ENCODE measurements at places on chromosomes 5 and 9.

GRCh38 chr9:134153450-134153849 lies 10.9 kb downstream of the RNU6ATAC start:
- no peak for DNase-seq

- no peak for DNase-seq
Observed at GRCh38 chr5:93395010-93395409, 186.0 kb downstream of the NR2F1-AS1 start.

DNA sequence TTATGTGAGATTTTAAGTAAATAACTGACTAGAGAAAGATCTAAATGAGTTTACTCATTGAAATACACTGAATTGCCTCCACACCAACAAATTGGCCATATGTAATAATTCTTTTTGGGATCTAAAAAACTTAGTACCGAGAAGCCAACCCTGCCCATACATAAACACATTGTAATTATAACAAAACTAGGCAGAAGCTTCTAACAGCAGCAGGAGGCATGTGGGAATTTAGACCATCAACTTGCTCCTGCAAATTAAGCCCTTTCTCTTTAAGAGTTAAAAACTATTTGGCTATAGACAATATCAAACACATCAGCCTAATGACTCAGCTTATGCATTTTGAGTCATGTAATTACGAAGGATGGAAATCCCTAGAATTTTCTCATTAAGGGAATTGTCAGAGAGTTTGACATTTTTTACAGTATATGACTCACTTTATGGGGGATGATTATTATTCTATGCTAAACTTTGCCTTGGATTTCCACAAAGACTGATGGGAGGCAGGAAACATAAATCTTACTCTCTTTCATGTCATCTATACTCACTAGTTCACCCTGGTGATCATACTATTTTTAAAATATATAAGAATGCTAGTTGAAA lies 1.0 kb downstream of the IL7R start:
- DNase-seq = no peak

DNA sequence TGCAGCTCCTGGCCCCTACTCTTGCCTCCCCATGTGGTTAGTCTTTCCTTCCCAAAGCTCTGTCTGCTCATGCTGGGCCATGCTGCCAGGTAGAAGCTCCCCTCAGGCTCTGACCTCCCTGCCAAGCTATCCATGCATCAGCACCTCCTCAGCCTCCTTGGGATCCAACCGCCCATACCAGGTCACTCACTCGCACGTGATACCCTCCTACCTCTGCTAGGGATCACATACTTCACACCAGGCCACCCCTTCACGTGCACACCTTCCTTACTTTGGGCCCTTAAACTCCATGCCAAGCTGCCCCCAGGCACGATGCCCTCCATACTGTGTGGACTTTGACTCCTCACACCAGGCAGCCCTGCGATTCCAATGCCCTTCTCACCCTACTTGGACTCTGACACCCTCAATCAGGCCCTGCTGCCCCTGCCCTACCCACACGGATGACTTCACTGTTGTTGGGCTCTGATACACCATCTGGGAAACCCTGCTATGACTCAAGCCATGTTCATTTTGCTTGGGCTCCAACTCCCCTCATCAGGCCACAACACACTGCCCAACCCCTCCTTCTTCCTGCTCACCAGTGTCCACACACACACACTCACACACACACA lies 34.1 kb downstream of the ZNF483 start:
- no peak for DNase-seq

- no peak for DNase-seq
Observed at GRCh38 chr5:99807346-99807745, 727.8 kb upstream of the FAM174A start.

DNA sequence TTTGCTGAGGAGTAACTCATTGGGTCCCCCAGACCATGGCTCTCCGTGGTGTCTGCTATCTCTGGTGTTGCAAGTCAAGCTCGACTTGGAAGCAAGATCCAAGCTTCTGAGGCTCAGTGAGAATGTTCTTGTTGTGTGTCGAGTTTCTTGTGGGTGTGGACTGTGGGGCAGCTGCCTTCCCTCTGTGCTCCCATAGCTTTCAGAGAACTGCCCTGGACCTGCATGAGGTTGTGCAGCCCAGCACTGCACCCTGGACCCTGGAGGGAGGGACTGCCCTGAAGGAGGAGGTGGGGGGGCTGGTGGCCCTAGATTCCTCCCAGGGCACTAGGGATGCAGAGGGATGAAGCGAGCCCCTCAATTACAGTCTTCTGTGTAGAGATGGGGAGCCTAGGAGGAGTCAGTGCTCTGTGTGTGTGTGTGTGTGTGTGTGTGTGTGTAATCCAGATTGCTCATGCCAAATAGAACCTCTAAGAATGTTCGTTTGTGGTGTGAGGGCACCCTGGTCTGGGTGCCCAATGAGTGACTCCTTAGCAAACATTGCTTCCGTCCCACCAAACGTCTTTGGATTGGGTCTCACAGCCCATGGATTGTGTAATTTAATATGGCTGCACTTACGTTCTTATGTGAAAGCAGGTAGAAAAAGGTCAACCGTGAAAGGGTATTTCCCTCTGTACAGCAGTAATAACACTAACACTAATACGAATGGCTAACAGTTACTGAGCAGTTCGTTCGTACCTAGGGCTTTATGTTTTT lies 143.3 kb upstream of the LMX1B start:
- no peak for DNase-seq

GRCh38 chr9:69253057-69253456 lies 72.0 kb upstream of the ENTREP1 start:
- no peak for DNase-seq

DNA sequence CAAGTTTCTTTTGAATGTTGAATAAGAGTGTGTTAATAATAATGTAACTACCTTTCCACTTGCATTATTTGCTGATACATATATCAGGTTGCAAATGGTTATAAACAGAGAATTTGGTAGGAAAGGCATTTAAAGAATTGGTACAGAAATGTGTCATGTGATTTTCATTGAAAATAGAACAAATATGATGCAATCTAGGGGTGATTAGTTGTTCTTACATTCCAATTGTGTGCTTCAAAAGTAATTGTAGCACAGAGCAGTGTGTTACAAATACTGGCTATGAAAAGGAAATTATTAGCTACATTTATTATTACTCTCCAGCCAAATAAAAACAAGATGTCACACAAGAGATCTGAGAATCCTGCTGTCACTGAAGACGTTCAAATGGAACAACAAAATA lies 61.8 kb upstream of the PRDM9 start:
- no peak for DNase-seq

DNA sequence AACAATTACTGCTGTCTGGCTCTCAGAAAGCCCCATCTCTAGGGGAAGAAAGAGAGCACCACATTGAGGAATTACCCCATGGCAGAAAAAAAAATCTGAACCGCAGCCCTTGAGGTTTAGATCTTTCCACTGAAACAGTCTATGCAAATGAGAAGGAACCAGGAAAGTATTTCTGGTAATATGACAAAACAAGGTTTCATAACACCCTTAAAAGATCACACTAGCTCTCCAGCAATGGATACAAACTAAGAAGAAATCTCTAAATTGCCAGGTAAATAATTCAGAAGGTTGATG lies 427.1 kb downstream of the PRELID2 start:
- no peak for DNase-seq

DNA sequence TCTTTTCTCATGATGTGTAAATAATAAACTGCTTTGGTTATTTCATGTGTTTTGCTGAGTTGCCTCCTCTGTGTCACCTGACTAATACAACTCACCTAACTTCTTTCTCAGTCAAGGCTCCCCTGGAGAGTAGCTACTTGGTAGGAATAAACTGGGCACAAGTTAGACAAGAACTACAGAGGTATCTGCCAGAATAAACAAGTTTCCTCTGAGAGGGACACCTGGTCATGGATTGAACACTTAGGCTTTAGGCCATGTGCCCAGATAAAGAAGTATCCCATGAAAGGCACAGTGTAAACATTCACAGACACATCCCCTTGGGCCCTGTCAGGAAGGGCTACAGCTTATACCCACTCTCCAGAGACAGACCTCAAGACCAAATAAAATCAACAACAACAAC lies 532.5 kb downstream of the KIF4B start:
- DNase-seq = no peak

- DNase-seq = no peak
Observed at GRCh38 chr5:139438707-139439012, 665 bp downstream of the DNAJC18 start.

GRCh38 chr5:175032741-175033151 lies 308.4 kb downstream of the MSX2 start:
- no peak for DNase-seq

- DNase-seq = no peak
Observed at GRCh38 chr5:108238936-108239887, 142.7 kb downstream of the FBXL17 start.

- DNase-seq = peak; percentile 69
Observed at GRCh38 chr5:179766021-179766725, 27.6 kb upstream of the LTC4S start.

DNA sequence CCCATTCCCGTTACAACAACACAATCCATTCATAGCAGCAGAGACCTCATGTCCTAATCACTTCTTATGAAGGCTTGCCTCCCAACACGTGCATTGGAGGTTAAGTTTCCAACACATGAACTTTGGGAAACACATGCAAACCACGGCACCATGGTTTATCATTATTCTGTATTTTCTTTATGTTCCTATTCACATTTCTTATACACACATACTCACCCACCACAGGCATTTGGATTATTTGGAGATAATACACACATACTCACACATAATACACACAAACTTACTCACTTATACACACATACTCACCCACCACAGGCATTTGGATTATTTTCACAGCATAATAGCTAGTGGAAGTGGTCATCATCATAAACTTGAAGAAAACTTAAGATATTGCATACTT lies 75.6 kb downstream of the C7 start:
- DNase-seq = no peak

GRCh38 chr5:158840193-158840592 lies 259.5 kb downstream of the EBF1 start:
- no peak for DNase-seq

DNA sequence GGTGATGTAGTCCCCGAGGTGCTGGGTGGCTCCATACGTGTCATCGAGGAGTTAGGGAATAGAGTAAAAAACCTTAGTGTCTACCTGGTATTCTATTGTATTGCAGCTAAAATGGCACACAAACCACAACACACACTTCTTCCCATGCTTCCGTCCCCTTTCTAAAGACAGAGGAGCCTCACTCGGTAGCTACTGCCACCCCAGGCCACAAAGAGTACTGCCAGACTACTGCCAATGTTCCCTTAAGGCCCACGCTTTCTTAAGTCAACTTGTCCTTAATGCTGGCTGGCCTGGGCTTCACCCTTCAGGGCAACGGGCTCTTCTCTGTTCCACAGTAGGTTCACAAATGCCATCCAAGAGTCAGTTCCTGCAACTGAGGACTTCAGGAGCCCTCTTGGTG lies 673.0 kb downstream of the ELAVL2 start:
- peak; percentile 2 for DNase-seq

DNA sequence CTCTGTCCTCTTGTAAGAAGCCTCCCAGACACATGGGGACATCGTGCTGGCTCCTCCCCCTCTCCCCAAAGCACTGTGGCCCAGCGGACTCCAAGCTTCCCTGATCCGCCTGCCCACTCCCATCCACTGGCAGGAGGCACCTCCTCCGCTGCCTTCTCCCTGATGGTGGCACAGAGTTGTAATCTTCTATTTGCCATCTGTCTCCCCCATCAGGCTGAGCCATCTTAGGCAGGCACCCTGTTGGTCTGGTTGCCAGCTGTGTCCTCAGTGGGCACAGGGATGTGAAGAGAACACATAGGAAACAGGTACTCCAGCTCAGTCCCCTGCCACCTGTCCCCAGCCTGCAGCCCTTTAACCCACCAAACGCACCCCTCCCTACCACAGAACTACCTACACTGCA lies 5.4 kb upstream of the ZDHHC12 start:
- DNase-seq = no peak

GRCh38 chr9:79572608-79573411 lies 1.0 kb downstream of the TLE4 start:
- DNase-seq = peak; percentile 61

DNA sequence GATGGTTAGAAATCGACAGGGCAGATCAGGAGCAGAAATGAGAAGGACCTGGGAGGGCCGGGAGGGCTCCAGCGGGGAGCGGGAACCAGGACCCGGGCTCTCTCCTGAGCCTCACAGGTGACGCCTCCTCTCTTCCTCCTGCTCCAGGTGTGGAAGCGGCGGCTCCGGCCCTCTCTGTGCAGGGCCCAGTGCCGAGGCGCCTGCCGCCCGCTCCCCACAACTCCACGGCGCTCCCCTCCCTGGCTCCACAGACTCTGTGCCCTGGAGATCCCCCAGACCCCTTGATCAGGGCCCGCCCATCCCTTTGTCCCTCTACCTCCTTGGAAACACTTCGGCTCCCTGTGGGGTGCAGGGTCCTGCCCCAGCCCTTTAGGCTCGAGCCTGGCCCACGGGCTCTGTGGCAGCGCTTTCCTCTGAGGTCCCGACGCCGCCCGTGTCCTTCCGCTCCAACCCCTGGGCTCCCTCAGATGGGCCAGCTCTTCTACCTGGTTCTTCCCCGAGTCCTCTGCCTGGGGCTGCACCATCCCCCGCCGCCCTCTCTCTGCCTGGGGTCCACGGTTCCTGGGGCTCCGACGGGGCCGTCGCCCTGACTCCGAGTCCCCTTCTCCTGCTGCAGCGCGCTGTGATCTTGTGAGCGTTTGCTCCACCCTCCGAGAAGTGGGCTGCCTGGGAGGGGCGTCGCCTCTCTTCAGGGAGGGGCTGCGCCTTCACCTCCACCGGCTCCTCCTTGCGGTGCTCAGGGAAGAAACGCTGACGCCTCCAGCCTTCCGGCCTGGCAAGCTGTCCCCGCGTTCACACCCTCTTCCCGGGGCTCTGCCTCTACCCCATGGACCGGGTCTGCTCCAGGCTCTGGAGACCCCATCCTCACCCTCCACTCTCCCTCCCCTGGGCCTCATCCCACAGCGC lies 22.4 kb upstream of the SLC6A3 start:
- no peak for DNase-seq

DNA sequence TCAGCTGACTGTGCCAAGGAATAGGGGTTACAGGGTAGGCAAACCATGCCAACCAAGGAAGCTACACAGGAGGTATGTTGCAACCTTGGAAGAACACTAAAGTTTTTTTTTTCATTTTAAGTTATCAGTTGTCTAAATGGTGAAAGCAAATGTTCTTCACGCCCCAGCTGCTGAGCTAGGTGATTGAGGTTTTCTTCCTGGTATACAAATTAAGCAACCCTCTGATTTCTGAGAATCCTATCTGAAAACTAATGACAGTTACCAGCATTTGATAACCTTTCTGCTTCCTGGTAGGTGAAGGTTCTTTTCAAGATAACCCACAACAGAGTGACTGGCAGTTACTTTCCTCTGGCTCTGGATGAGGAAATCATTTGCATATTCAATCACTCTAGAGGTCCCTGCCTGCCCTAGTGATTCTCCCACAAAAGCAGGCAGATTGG lies 194.9 kb downstream of the ATP10B start:
- DNase-seq = peak; percentile 34

- DNase-seq = no peak
Observed at GRCh38 chr9:94725293-94725692, 1.2 kb upstream of the AOPEP start.

- peak; percentile 74 for DNase-seq
Observed at GRCh38 chr5:139670369-139671095, 22.4 kb downstream of the CXXC5 start.

Measured in erythroblast (primary cell).